ENCODE measurements at places on chromosomes 3 and 15.

DNA sequence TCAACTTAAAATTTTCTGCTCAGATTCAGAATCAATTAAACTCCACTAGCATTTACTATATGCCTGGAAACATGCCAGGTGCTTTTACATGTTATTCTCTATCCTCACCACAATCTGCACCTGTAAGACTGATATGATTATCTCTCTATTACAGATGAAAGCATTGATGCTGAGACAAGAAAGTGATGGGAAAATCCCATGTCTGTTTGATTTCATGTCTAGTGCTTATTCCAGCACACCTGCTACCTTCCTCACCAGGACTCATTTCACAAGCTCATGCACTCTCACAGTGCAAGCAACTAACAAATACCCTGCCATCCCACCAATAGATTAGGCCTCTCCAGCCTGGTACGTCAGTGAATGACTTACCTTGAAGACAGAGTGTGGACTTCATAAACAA is 25.0 kb upstream of the BCL6 start:
- no peak for DNase-seq

DNA sequence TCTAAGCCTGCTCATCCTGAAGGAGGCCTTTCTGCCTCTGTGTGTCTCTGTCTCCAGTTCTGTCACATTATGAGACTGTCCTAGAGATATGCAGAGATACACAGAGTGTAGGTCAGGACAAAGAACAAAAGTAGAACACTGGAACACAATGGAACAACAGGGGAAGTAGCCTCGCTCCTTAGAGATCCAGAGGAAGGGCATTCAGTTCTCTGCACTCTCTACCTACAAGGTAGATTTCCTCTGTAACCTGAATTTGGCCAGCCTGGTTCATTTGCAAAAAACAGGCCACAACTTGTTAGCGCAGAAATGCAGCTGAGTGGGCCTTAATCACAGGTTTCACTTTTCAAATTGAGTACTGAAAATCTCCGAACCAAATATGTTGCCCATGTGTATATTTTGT is 19.4 kb downstream of the NEK10 start:
- no peak for DNase-seq

DNA sequence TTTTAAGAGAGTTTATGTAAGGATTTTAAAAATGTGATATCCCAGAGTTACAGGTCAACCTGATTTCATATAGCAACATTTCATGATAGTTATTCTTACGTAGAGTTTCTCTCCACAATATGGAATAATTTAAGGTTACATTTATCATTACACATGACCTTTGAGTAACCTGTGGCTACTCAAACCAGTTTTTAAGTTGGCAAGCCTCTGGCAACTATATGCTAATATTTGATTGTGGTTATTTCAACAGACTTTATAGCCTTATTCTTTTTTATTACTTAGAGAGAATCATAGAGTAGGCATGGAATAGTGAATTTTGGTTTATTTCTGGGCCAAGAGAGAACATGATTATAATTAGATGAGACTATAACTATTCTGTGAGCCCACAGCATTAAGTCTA is 504.9 kb downstream of the NLGN1 start:
- DNase-seq: no peak

DNA sequence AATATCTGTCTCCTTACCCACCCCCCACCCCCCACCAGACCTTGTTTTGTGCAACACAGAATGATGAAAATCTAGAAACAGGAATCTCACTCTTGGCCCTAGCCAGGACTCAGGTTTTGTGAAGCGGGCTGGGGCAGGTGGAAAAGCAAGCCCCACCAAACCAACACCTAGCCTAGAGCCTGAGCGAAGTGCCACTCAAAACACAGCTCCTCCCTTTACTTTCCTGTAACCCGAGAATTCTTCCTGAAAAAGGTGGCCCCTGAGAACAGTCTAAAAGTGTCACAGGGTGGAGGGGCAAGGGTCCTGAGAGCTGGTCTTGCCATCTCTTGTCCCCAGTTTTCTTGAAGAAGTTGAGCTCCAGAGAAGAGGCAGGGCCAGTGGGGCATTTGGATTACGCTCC is 17.4 kb upstream of the RPUSD3 start:
- DNase-seq: no peak

DNA sequence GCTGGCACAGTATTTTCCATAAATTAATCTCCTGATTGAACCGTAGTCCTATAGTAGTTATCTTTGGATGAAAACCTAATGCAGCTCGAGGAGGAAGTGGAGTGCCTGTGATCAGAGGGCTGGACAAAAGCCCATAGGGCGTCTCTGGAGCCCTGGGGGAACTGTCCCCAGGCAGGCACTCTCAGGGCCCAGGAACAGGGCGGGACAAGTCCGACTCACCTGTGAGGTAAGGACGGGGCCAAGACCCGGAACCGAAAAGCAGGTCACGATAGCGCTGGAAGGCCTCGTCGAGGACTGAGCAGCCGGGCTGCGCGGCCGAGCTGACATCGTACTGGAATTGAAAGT is 341 bp downstream of the HEXA start:
- DNase-seq: peak; percentile 50

DNA sequence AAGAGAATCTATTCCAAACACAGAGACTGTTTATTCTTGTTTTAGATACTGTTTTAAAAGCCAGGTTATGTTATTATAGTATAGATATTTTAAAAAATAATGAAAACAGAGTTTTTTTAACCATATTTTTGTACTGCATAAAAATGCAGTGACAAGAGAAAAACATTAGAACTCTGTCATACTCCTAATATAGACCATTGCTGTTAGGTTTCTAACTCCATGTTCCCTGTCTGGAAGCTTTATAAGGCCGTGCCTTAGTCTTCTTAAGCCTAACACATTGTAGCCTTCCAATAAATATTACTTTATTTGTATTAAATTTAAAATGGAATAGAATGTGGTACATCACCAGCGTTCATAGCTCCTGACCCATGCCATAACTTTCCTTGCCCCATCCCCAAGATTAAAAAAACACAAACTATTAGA is 53.2 kb downstream of the MBNL1 start:
- DNase-seq: no peak

DNA sequence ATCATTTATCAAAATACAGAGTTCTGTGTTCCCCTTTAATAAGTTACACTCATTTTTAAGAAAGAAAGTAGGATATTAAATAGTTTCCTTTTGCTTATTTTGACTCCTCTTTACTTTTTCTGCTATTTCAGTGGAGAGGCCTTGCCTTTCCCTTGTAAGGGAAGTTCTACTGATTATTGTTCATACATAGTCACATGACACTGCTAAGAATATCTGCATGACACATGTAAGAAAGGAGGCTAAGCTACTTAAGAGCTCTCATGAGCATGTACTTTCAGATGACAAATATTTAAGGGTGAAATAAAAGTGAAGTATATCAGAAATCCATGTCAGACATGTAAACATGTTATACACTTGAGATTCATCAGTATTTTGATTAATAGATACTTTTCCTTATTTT is 39.0 kb downstream of the MYRIP start:
- DNase-seq: no peak

GRCh38 chr3:5126586-5126985 is 4.5 kb downstream of the ARL8B start:
- no peak for DNase-seq

GRCh38 chr3:187401856-187402255 is 33.7 kb downstream of the RTP4 start:
- no peak for DNase-seq

- DNase-seq: no peak
Observed at GRCh38 chr3:142502187-142502985, 54.5 kb upstream of the XRN1 start.

- DNase-seq: no peak
Observed at GRCh38 chr3:15321349-15321748, 11.0 kb downstream of the SH3BP5 start.

DNA sequence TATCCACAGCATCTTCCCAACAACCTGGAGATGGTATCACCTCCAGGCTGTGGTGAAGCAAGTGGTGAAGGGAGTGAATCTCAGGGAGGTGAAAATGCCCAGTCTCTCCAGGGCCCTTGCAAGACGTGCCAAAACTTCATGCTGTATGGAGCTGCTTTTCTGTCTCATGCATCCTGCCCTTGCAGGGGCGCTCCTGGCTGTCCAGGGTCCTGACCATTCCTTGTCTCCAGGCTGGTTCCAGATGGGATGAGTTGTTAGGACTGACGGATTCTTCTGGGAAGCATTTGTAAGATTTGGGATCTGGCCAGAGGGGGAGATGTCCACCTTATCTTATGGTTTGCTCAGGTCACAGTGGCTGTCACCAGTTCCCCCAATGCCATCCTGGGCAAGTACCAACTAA is 15.8 kb downstream of the TGM4 start:
- no peak for DNase-seq

All from activated CD4-positive, CD25-positive, alpha-beta regulatory T cell (primary cell).